H7 (cell line): ENCODE measurements at places on chromosomes 3 and 15. TPM values are rescaled to one million over a fixed set of nuclear protein-coding genes. Genes with fewer than 3 reads are reported as not detected.

Gene LYZL4
- total RNA-seq = not detected in 2 replicates

Gene SPINK8
- total RNA-seq = not detected in 2 replicates

- DNase-seq = no peak
Measured at GRCh38 chr15:72278737-72279136, 6.4 kb upstream of the PARP6 start.

- no peak for DNase-seq
Measured at GRCh38 chr15:40192942-40193341, 32.1 kb downstream of the BUB1B start.

DNA sequence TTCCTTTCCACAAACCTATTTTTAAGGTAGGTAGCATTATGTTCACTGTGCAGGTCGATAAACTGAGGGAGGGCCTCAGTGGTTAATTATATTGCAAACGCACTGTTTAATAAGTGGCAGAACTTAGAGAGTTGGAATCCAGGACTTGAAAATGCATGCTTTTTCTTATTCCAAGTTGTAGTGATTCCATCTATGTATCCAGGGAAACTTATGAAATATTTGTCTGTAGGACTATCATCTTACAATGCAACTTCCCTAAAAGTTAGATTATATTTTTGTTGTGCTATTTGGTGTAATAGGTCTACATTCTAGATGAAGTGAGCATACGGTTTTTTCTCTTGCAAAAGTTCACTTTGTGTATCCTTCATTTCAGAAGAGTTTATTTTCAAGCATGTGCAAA, 419.5 kb downstream of the NAALADL2 start:
- DNase-seq = no peak

DNA sequence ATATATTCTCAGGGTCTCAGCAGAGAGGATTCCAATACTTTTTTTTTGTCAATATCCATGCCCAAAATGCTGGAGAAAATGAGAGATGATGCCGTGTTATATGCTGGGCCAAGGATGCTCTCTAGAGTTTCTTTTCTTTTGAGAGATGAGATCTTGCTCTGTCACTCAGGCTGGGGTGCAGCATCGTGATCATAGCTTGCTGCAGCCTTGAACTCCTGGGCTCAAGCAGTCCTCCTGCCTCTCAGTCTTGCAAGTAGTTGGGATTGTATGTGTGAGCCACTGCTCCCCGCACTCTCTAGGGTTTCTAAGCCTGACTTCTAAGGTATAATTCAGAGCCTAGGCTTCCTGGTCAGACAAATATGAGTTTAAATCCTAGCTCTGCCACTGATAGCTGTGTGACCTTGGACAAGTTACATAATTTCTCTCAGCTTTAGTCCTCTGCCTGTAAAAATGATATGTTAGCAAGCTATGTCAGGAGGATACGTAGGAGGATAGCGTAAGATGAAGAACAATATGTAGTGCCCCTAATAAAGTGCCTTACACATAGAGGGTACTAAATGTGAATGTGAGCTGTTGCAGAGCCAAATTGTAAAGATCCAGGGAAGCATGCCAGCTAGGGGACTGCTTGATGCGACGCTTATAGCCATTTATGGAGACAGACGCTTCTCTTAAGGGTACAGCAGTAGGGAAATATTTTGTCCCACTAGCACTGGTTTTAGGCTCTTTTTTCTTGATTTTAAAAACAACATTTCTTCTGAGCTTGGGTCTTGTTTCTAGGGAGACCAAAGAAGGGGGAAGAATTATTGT, 7.4 kb downstream of the STARD9 start:
- DNase-seq = no peak

DNA sequence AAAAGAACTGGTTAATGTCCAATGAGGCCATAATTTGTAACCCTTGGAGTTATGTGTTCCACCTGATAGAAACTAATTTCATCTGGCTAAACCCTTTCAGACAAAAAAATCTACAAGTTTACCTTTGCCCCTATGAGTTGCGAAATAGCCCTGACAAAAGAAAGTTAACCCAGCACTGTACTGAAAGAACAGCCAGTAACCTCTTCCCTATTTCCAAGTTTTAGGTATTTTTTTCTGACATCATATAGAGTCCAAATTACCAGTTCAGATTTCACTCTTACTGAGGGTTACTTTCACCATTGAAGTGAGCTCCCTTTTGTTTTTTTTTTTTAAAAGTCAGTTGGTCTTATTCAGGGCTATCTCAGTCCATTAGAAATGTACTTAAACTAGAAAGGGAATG, 42.8 kb upstream of the PTPRG start:
- no peak for DNase-seq

DNA sequence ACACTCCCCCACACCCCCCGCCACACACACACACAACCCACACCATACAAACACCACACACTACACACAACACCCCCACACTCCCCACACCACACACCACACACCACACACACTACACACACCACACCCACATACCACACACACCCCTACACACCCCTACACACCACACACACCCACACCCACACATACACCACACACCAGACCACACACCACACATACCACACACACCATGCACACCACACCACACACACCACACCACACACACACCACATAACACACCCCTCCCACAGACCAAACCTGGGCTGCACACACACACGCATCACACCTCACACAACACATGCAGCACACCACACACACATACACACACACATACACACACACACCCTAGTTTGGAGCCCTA, 1.8 kb upstream of the RASGRF1 start:
- no peak for DNase-seq

DNA sequence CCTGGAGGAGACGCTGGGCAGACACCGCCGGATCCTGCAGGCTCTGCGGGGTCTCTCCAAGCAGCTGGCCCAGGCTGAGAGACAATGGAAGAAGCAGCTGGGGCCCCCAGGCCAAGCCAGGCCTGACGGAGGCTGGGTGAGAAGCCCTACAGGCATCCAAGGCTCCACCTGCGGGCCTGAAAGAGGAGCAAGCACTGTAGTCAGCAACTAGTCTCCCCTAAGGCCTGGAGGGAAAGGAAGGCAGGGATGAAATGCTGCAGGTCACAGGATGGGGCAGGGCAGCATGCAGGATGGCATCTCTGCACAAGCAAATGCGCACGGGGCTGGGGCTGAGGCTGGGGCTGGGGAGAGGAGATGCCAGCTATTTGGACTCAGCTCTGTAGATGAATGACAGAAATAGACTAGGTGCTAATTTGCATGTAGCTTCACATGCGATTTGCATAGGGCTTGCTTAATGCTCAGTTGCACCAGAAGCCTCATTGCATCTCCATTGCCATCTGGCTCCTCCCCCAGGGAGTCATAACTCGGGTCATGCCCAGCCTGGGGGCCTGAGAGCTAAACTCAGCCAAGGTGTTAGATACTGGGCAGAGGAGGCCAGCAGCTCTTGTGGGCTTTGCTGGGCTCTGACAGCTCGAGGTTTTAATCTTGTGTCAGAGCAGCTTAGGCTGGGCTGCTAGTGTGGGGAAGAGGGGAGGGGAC, 5.2 kb upstream of the CPLX3 start:
- DNase-seq = peak; percentile 86

- DNase-seq = no peak
Measured at GRCh38 chr3:38368238-38368637, 21.7 kb downstream of the XYLB start.
